ENCODE measurements at places on chromosomes 6 and 20. TPM values are rescaled to one million over a fixed set of nuclear protein-coding genes. Genes with fewer than 3 reads are reported as not detected.

DNA sequence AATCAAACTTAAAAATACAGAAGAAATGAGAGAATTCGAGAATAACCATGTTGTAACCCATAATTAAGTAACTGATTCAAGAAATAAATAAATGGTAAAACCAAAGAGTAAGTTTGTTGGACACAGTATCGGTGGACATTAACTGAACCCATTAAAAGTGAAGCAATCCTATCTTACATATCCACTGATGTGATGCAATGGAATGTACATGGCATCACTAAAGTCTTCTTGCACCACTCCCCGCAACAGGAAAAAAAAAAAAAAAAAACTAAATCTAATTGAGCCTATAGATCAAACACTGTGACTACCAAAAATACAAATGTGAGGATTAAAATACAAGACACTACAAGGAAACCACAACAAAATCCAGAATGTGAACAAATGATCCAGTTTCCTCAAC lies 7.9 kb downstream of the SNX14 start:
- no peak overlapping the region for H3K4me3 ChIP-seq
- H3K4me1 ChIP-seq: peaks cover 48% of the 10 kb centered on the region
- DNase-seq: no peak
- H3K27me3 ChIP-seq: no peaks in the 10 kb centered on the region

GRCh38 chr6:151023342-151023741 lies 157.8 kb downstream of the MTHFD1L start:
- no peak overlapping the region for H3K27ac ChIP-seq
- H3K4me1 ChIP-seq: no peaks in the 10 kb centered on the region
- H3K27me3 ChIP-seq: no peaks in the 10 kb centered on the region
- H3K4me3 ChIP-seq: no peak overlapping the region
- peaks cover 6% of the 10 kb centered on the region for H3K36me3 ChIP-seq
- no peak for DNase-seq

- no peaks in the 10 kb centered on the region for H3K36me3 ChIP-seq
- H3K4me1 ChIP-seq: no peaks in the 10 kb centered on the region
- H3K27ac ChIP-seq: no peak overlapping the region
- peaks cover 9% of the 10 kb centered on the region for H3K27me3 ChIP-seq
- no peak overlapping the region for H3K4me3 ChIP-seq
Measured at GRCh38 chr20:18225632-18226031, 62.7 kb upstream of the ZNF133 start.

GRCh38 chr6:10505529-10505928 lies 15.6 kb upstream of the GCNT2 start:
- H3K4me3 ChIP-seq: no peak overlapping the region
- no peaks in the 10 kb centered on the region for H3K4me1 ChIP-seq
- H3K27me3 ChIP-seq: peaks cover 12% of the 10 kb centered on the region
- no peak for DNase-seq
- no peaks in the 10 kb centered on the region for H3K36me3 ChIP-seq

- DNase-seq: no peak
- no peaks in the 10 kb centered on the region for H3K36me3 ChIP-seq
- no peak overlapping the region for H3K27ac ChIP-seq
Measured at GRCh38 chr6:118029967-118030366, 122.9 kb downstream of the SLC35F1 start.

GRCh38 chr6:44966449-44967092 lies 361.6 kb upstream of the RUNX2 start:
- H3K4me3 ChIP-seq: no peak overlapping the region
- H3K36me3 ChIP-seq: peaks cover 6% of the 10 kb centered on the region
- no peaks in the 10 kb centered on the region for H3K27me3 ChIP-seq
- H3K27ac ChIP-seq: no peak overlapping the region

DNA sequence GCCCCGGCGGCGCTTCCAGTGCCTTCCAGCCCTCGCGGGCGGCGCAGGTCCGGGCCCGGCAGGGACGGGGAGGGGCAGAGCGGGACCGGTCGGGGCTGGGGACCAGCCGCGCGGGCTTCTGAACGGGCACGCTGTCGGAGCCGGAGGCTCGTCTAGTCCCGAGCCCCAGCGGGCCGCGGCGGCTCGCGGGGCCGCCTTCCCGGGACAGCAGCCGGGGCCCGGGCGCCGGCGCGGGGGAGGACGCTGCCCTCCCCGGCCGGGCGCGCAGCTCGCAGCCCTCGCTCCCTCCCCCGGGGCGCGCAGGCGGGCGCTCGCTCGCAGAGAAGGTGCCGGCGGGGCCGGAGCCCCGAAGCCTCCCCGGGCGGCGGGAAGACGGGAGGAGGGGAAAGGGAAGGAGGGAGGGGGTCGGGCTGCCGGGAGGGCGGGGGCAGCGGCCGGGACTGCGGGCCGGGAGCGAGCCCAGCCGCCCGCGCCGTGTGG lies 696 bp upstream of the SIRPA start:
- peaks cover 66% of the 10 kb centered on the region for H3K27me3 ChIP-seq
- H3K36me3 ChIP-seq: no peaks in the 10 kb centered on the region
- peak; percentile 30 for DNase-seq
- no peak overlapping the region for H3K27ac ChIP-seq

- H3K4me3 ChIP-seq: peak overlapping the region; percentile 75
- peak; percentile 59 for DNase-seq
- H3K36me3 ChIP-seq: peaks cover 2% of the 10 kb centered on the region
- H3K4me1 ChIP-seq: peaks cover 37% of the 10 kb centered on the region
- H3K27ac ChIP-seq: peak overlapping the region; percentile 9
Measured at GRCh38 chr6:7087491-7087979, 20.2 kb upstream of the RREB1 start.

DNA sequence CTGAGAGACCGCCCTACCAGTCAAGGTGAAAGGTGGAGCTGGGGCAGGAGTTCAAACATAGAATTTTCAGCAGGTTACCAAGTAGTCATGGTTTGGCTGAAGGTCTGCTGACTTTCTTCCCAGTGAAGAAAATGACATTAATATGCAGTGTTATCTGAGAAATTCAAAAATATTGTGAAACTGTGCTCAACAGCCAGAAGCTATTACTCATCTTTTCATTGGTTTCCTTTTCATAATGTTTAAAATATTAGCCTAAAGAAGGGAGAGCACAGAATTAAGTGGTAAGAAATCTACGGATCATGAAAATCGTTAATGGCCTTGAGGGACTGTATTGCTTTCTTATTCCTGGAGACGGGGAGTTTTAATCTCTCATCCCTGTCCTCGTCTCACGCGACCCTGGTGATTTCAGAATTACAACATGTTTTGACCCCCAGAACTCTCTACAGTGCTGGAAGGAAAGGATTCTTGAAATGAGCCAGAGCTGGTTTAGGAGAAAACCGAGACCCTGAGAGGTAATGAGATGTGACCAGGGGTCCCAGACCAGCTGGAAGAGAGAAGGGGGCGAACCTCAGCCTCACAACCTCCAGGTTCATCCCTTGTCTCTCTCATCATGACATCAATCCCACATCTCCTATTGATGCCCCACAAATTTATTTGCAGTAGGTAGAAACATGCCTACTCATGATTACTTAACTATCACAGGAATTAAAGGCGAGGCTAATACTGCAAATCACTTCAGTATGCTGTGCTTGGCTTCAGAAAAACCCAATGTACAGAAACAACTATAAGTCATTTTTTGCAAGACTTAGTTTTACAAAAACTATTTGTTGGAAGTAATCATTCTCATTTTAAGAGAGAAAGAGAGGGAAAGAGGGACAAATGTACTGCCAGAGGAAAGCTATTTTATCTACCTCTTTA lies 209.5 kb downstream of the FNDC1 start:
- no peak for DNase-seq
- no peak overlapping the region for H3K27ac ChIP-seq
- H3K36me3 ChIP-seq: no peaks in the 10 kb centered on the region
- no peaks in the 10 kb centered on the region for H3K4me1 ChIP-seq
- H3K4me3 ChIP-seq: no peak overlapping the region

- H3K27ac ChIP-seq: no peak overlapping the region
- no peak for DNase-seq
- peaks cover 49% of the 10 kb centered on the region for H3K27me3 ChIP-seq
- no peak overlapping the region for H3K4me3 ChIP-seq
- peaks cover 9% of the 10 kb centered on the region for H3K4me1 ChIP-seq
Measured at GRCh38 chr6:12249541-12250382, 40.4 kb upstream of the EDN1 start.

GRCh38 chr6:20230401-20231119 lies 18.3 kb upstream of the MBOAT1 start:
- H3K4me1 ChIP-seq: no peaks in the 10 kb centered on the region
- H3K36me3 ChIP-seq: no peaks in the 10 kb centered on the region
- no peak overlapping the region for H3K27ac ChIP-seq
- no peaks in the 10 kb centered on the region for H3K27me3 ChIP-seq

- H3K4me1 ChIP-seq: no peaks in the 10 kb centered on the region
- no peak overlapping the region for H3K27ac ChIP-seq
- DNase-seq: no peak
Measured at GRCh38 chr6:167720456-167721285, 106.0 kb upstream of the AFDN start.

DNA sequence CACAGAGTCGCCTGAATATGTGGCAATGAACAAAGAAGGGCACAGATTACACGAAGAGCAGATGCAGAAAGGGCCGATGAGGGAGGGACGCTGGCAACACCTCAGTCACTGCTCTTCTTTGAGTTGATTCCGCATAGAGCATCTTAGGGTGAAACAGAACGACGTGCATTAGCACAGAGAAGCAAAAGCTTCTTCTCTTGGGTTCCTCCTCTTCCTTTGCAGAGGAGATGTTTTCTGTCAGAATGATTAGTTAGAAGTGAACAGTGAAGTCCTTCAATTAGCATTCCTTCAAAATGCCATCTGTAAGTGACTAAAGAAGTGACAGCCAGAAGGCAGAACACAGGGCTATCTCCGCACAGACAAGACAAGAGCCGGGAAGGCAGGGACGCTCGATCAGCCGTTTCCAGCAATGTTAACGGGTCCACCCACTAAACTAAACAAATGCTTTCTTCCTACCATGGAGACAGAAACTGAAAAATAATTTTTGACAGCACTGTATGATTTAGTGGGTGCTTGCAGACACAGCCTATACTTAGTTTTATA lies 219.8 kb upstream of the AGPAT4 start:
- H3K27me3 ChIP-seq: no peaks in the 10 kb centered on the region
- H3K4me3 ChIP-seq: no peak overlapping the region
- DNase-seq: no peak

DNA sequence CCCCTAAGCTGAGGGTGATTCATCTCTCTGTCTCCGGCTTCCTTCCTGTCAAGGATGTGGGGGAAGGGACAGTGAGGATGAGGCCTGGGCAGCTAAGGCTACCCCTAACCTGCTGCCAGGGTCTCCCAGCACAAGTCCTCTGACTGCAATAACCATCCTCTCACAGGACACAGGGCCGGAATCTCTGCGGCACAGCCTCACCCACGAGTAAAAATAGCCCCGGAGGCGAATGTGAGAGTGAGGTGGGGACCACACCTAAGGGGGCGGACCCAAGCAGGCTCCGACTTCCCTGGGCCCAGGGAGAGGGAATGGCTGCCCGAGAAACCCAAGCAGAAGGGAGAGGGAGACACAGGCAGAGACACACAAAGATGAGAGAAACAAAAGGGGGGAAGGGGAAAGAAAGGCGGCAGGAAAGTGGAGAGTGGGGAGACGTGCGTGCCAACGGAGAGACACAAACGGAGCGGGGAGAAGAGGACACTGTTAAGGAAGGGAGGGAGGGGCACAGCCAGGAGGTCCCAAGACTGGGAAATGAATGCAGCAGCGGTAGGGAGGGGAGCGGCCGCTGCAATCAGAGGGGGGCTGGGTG lies 1.4 kb downstream of the CLIC1 start:
- H3K4me1 ChIP-seq: peaks cover 61% of the 10 kb centered on the region
- peak overlapping the region; percentile 98 for H3K4me3 ChIP-seq
- H3K27ac ChIP-seq: peak overlapping the region; percentile 83
- peaks cover 18% of the 10 kb centered on the region for H3K36me3 ChIP-seq
- peak; percentile 72 for DNase-seq
- no peaks in the 10 kb centered on the region for H3K27me3 ChIP-seq

GRCh38 chr20:25278636-25279361 lies 30.9 kb downstream of the PYGB start:
- DNase-seq: no peak
- H3K27me3 ChIP-seq: no peaks in the 10 kb centered on the region
- peaks cover 2% of the 10 kb centered on the region for H3K36me3 ChIP-seq
- H3K4me3 ChIP-seq: no peak overlapping the region
- H3K27ac ChIP-seq: no peak overlapping the region

DNA sequence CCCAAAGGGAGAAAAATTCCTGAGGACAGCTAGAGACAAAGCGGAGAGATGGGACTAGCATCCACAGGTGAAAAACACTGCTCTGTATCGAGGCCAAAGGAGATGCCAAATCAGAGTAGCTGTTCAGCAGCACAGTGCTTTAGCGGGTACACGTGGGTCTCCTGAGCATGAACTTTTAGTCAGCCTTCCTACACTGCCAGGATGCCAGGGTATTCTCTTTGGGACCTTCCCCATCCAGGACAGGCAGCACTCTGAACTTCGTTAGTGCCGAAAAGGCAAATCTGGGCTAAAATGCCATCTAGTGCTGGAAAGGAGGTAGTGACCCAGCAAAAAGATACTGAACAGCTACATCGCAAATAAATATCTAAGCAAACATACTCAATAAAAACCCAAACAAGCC lies 64.9 kb downstream of the C6orf58 start:
- H3K27me3 ChIP-seq: peaks cover 6% of the 10 kb centered on the region
- peak; percentile 7 for DNase-seq
- no peak overlapping the region for H3K4me3 ChIP-seq
- H3K27ac ChIP-seq: no peak overlapping the region
- peaks cover 5% of the 10 kb centered on the region for H3K4me1 ChIP-seq
- peaks cover 8% of the 10 kb centered on the region for H3K36me3 ChIP-seq

DNA sequence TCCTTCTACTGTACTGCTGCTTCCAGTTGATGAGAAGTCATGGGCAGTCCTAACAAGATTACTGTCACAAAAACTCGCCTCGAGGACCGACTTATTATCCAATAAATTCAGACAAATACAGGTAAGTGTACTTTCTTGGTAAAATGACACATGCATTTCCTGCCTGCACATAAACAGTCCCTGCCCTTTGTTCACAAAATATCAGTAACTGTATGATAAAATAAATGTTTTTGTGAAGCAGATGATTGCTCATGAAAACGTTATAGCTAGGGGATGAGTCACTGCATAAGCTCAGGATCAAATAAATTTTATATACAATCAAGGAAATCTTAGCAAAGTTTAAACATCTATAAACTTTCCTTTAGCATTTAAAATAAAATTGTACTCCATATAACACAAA lies 164.5 kb upstream of the RIPOR2 start:
- no peak for DNase-seq
- H3K36me3 ChIP-seq: peaks cover 16% of the 10 kb centered on the region
- H3K4me1 ChIP-seq: no peaks in the 10 kb centered on the region
- no peak overlapping the region for H3K27ac ChIP-seq
- H3K27me3 ChIP-seq: no peaks in the 10 kb centered on the region

- no peaks in the 10 kb centered on the region for H3K36me3 ChIP-seq
- no peaks in the 10 kb centered on the region for H3K4me1 ChIP-seq
- no peak for DNase-seq
Measured at GRCh38 chr6:167788563-167788903, 38.2 kb upstream of the AFDN start.

The SIRPB1 gene
- total RNA-seq: 1.6 TPM

The EYS gene
- total RNA-seq: not detected

The NFKBIE gene
- 19.8 TPM for total RNA-seq

The NHLRC1 gene
- total RNA-seq: 0.14 TPM

The VSX1 gene
- 0.12 TPM for total RNA-seq

The SIRPD gene
- total RNA-seq: not detected

The RHAG gene
- not detected for total RNA-seq
